ENCODE measurements at places on chromosomes 3 and 15. TPM values are rescaled to one million over a fixed set of nuclear protein-coding genes. Genes with fewer than 3 reads are reported as not detected.
A peak's percentile ranks its signal among the peaks of the same experiment; 100 is the strongest.

DNA sequence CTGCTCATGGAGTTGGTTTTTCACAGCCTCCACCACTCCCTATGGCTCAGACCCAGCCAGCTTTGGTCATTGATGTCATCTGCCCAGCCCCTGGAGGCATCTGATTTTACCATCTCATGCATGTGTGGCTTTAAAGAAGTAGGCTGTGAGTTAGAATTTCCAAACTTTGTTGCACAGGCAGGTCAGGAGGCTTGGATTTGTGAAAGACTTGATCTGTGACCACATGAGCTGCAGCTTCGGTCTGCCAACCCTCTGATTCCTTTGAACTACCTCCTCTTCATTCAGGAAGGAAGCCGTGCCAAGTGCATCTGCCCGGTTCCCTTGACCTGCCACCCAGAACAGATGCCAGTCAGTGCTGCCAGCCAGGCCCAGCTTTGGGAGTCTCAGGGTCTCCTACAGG lies 9.2 kb downstream of the CTXND1 start:
- no peak for DNase-seq

DNA sequence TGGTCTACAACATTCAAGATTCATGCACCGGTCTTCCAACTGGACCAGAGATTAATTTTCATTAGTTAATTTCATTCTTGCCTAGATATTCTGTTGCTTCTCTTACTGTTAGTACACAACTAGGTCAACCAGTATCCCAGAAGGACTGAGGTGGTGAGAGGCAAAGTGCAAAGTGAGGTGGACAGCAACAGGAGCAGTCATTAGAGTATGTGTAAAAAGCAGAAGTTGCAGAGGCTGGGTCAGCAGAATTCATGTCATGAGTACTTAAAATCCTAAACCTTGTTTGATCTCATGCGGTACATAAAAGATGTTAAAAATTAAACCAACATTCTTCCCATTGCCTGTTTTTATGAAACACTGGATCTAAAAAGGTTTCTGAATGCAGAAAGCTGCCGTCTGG lies 46.7 kb downstream of the PARP14 start:
- no peak for DNase-seq

DNA sequence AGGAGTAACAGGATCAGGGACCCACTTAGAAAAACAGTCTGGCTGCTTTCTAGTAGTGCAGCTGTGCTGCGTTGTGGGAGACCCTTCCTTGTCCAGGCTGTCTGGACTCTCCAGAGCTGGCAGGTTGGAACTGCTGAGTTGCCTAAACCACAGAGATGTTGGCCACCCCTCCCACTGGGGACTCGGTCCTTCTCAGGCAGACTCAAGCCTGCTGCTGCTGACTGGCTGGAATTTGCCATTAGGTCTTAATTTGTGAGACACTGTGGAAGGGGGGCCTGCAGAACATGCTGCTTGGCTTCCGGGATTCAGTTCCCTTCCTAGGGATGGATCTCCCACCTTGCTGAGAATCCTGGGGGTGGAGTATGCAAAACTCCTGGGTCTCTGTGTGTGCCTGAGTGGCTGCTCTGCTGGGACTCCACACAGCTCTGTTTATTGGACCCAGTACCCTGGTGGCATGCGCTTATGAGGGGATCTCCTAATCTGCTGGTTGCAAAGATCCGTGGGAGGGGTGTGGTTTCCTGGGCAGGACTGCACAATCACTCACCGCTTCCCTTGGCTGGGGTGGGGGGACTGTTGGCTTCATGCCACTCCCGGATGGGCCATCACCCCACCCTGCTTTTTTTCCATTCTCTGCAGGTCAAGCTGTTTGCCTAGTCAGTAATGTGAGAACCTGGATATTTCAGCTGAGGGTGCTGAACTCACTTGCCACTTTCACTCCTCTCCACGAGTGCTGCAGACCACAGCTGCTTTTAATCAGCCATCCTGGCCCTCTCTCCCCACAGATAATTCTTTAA lies 150.5 kb downstream of the CFAP20DC start:
- DNase-seq: no peak

DNA sequence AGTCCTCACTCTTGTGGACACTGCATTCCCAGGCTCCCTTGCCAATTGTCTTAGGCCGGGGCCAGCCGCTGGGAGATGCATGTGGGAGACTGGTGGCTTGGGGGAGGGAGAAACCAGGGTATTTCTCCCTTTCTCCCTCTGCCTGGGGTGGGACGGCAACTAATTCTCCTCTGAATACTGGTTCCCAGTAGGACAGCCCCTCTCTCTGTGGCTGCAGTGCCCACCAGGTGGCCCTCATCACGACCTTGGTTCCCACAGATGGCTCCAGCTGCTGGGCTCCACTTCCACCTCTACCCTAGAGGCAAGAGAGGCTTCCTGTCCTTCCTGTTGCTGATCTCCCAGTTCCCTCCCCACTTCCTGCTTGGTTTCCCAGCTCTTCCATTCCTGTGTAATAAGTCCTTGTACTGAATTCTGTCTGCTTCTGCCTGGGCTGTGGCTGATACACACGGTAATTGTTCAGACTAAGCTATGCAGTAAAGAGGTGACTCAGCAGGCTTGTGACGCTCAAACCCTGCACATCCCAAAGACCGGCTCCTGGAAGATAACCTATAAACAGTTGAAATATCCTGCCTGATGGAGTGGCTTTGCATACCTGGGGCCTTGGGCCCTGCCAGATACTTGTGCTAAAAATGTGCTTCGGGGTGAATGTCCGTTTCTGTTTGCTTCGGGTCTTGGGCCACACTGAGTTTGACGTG lies 20.4 kb upstream of the COPG1 start:
- no peak for DNase-seq

GRCh38 chr3:30495172-30496065 lies 111.0 kb upstream of the TGFBR2 start:
- DNase-seq: no peak

- DNase-seq: no peak
These were observed 128.7 kb downstream of the FNDC3B start for GRCh38 chr3:172167892-172168648.

DNA sequence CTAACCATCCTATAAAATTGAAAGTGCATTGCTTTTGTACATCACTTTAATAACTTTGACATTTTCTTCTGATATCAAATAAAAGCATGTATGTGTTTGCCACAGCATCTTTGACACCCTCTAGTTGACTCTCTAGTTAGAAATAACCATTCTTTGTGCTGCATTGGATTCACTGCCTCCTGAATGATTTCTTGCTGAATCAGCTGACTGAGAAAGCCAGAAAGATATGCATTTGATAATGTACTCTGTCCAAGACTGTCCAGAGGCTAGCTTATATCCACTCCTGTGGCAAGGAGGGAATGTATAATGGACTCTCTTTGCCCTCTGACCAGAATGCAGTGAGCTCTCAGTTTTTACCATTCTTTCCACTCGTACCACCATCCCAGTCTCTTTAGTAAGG lies 6.2 kb downstream of the RAB11A start:
- DNase-seq: no peak

- no peak for DNase-seq
These were observed 173.0 kb upstream of the MITF start for GRCh38 chr3:69566275-69566674.

GRCh38 chr15:50813865-50814264 lies 48.4 kb upstream of the SPPL2A start:
- DNase-seq: no peak

- DNase-seq: no peak
These were observed 1.2 kb upstream of the CSPG5 start for GRCh38 chr3:47579875-47580274.

GRCh38 chr3:112611752-112612515 lies 29.0 kb downstream of the CCDC80 start:
- no peak for DNase-seq

- DNase-seq: no peak
These were observed 23.3 kb downstream of the ST3GAL6 start for GRCh38 chr3:98786364-98787006.

DNA sequence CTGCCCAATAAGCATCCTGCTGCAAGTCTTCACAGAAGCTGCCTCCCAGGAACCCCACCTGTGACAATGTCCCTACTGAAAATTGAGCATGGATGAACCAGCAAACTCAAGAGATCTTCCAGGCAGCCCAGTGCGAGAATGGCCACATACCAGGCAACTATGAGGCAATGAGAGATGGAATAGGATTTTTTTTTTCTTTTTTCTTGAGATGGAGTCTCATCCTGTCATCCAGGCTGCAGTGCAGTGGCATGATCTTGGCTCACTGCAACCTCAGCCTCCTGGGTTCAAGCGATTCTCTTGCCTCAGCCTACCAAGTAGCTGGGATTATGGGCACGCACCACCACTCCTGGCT lies 60.9 kb upstream of the ARL8B start:
- DNase-seq: no peak

- no peak for DNase-seq
These were observed 40.2 kb upstream of the C15orf61 start for GRCh38 chr15:67480741-67481140.

DNA sequence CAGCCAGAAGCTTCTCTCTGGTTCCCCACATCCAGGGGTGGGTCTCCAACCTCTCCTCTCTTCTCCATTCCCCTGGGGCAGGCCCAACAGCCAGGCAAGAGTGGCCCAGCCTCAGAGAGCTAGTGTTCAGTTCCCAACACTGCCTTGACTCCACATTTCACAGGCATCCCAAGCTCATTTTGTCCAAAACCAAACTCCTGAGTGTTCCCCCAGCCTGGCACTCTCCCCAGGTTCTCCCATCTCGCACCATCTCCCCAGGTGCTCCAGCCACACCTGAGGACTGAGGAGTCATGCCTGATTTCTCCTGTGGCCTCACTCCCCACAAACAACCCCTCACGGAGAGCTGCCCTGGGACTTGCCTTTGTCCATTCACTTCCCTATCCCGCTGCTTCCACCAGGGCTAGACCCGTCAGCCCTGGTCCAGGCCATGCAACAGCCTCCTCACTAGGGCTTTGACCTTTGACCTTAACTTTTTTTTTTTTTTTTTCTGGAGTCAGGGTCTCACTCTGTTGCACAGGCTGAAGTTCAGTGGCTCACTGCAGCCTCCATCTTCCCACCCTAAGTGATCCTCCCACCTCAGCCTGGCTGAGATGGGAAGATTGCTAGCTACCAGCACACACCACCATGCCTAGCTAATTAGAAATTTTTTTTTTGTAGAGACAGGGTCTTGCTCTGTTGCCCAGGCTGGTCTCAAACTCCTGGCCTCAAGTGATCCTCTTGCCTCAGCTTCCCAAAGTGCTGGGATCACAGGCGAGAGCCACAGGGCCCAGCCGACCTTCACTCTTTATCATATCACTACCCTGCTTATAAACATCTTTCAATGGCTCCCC lies 3.9 kb upstream of the CSK start:
- no peak for DNase-seq

DNA sequence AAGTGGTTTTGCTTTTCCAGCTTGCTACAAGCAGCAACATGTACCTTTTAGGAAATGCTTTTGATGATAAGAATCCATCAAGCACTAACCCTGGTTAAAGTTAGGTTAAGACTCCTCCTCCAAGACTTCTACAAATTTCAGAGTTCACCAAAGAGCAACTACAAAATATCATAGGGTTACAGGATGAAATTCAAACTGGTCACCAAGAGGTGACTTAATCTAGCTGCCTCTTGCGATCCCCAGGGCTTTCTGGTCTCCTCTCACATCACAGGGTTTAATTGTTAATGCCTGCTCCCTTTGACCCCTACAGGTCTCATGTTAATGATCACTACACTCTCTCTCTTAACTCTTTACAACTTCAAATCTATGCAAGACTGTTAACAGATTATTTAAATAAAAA lies 66.5 kb downstream of the DPH6 start:
- no peak for DNase-seq

DNA sequence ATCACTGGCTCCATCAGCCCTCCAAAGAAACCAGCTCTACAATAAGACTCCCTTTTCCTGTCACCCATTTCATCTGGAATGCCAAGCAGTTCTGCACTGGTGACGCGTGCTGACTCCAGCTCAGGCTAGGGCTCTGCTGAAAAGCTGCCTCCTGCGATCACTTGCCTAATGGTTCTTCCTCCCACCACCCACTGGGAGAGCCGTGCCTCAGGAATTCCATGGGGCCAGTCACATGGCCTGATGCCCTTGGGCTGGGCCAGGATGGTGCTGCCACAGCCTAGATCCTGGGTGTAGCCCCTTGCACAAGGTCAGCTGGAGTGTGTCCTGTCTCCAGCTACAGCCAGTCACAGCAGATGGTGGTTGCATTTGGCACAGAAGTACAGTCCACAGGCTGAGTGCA lies 98.9 kb downstream of the DNAJB8 start:
- no peak for DNase-seq

GRCh38 chr3:57192028-57192427 lies 7.8 kb downstream of the HESX1 start:
- no peak for DNase-seq

- no peak for DNase-seq
These were observed 1.0 kb downstream of the ZFAND6 start for GRCh38 chr15:80060356-80061006.

DNA sequence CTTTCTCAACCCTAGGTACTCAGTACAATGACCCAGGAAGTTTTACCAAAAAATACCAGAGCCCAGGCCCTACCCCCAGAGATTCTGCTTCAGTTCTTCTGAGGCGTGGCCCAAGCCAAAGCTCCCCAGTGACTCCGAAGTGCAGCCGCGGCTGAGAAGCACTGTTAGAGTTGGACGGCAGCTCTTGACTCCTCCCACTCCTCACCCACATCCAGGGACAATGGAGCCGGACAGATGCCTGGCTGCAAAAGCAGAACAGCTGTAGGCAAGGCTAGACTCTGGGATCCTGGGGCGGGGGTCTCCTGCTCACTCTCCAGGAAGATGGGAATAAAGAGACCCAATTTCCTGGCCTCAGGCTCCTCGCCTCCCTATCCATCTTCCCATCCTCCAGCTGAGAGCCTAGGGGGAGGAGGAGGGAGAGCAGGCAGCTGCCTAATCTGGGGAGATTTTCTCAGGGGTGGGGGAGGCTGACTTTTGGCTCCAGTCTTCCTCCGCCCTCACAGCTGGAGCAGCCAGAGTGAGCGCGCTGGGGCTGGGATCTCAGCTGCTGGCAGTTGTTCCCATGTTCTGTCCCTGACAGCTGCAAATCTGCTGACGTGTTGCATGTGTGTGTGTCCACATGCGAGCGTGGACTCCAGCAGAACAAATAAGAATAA lies 223.8 kb downstream of the OPA1 start:
- DNase-seq: peak; percentile 95

DNA sequence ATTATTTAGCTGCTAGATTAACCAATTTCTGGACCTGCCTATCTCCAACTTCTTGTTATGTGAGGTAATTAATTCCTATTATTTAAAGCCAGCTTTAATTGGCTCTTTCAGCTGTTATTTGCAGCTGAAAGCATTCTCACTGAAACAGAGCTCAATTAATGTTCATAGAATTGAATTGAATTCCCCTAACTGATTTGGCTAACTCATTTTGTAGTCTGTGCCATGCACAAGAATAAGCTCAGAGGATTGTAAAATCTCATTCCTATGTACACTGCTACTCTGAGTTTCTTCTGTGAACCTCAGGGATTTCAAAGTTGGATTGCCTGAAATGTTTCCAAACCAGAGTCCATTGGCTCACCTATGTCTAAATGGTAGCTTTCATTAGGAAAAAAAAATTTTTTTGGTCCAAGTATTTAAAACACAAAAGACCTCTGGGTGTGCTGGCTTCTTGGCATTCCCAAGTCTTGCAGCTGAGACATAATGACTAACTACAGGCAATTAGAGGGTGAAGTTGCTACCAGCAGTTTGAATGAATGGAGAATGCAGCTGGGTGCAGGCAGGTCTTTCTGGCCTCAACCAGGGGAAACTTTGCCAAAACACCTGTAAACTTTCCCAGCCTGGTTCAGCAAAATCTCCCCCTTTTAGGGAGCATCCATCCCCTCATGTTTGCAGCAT lies 134.3 kb downstream of the EDEM1 start:
- DNase-seq: no peak

GRCh38 chr15:77042955-77043920 lies 27.7 kb downstream of the TSPAN3 start:
- DNase-seq: no peak

FBXL2 gene
- polyA plus RNA-seq: 7.9 TPM

HIGD2B gene
- polyA plus RNA-seq: not detected

CYP1A1 gene
- polyA plus RNA-seq: not detected

FOXB1 gene
- polyA plus RNA-seq: not detected

TTLL13 gene
- polyA plus RNA-seq: 0.20 TPM

SH2D7 gene
- polyA plus RNA-seq: 0.09 TPM
